BJ (cell line): ENCODE measurements at places on chromosomes 5 and 9. TPM values are rescaled to one million over a fixed set of nuclear protein-coding genes. Genes with fewer than 3 reads are reported as not detected.

The LECT2 gene
- 0.10 TPM in 1 of 2 replicates, not detected in the other for polyA plus RNA-seq

- no peak for DNase-seq
Measured at GRCh38 chr5:128355961-128356360, 182.1 kb downstream of the FBN2 start.

- no peak for DNase-seq
Measured at GRCh38 chr9:86718388-86719049, 228.8 kb downstream of the GAS1 start.

GRCh38 chr5:18024542-18024941 is 390.3 kb downstream of the TAF11L14 start:
- no peak for DNase-seq

- no peak for DNase-seq
Measured at GRCh38 chr9:131337131-131337848, 47.8 kb downstream of the PLPP7 start.

The SCGB3A2 gene
- not detected in 2 replicates for polyA plus RNA-seq

GRCh38 chr5:157925786-157926671 is 67.1 kb upstream of the CLINT1 start:
- DNase-seq, result no peak

GRCh38 chr5:18526792-18527405 is 892.6 kb downstream of the TAF11L14 start:
- no peak for DNase-seq

The MELK gene
- polyA plus RNA-seq, result 14.7 and 21.2 TPM in 2 replicates

The SLC22A4 gene
- 18.0 and 19.3 TPM in 2 replicates for polyA plus RNA-seq
